ENCODE measurements at places on chromosomes 13 and 19.

DNA sequence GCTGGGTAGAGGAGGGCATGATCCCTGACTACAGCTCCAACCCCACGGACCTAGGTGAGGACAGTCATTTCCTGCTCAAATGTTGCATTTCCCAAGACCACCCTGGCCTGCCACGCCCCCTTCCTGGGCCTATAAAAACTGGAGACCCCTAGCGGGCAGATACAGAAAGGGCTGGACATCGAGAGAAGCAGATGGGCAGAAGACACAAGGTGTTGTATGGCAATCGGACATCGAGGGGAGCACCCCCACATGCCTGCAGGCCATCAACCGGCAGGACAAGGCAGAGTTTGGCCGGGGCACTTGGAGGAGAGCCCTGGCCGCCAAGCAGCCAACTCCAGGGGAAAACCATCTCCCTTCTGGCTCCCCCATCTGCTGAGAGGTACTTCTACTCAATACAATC lies 746.4 kb downstream of the PCDH9 start:
- DNase-seq = peak; percentile 40

- no peak for DNase-seq
These were observed 17.8 kb upstream of the LMO7 start for GRCh38 chr13:75618308-75618707.

- no peak for DNase-seq
These were observed 36.3 kb upstream of the PSG9 start for GRCh38 chr19:43305642-43306041.

GRCh38 chr13:95155504-95155903 lies 145.7 kb downstream of the ABCC4 start:
- DNase-seq = no peak

DNA sequence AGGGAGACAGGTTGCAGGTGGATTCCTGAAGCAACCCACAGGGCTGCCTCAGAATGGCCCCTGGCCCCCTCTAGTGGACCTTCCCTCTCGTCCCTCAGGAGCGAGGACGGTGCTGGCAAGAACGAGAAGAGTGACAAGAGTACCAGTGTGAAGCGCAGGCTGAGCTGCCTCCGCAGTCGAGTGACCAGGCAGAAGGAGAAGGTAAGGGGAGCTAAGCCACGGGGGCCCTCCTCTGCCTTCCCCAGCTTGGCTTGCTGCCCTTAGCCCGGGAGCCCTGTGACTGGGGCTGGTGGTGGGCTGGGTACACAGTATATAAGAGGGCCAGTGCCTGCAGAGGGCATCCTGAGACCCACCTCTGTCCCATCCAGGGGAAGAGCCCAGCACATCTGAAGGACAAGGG lies 34.0 kb downstream of the ARHGEF18 start:
- DNase-seq = no peak

- DNase-seq = no peak
These were observed 295.8 kb downstream of the COG6 start for GRCh38 chr13:39951301-39951700.

- no peak for DNase-seq
These were observed at the start of gene SPIB for GRCh38 chr19:50418176-50419021. Gene SPIB (plus strand): TSS chr19:50418938. CDS start chr19:50418963, 25 bp downstream.

GRCh38 chr19:12085074-12085818 lies 20.7 kb downstream of the ZNF844 start:
- DNase-seq = no peak

- no peak for DNase-seq
These were observed 17.1 kb downstream of the ZNRF4 start for GRCh38 chr19:5472286-5472685.

DNA sequence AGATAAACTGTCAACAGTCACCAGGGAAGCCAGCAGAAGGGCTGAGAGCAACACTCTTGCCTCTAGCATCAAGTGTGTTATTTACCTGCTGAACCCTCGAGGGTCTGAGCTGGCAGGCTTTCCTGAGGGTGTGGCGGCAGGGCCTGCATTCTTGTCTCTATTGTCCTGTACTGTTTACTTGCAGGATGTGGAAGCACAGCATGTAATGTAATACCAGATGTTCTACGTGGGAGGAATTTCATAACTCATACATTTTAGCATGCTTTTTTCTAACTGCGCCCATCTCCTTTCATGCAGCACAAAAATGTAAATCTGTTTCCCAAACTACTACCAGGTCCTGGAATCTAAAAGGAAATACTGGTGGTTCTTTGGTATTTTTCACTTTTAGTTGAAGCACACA lies 153.1 kb downstream of the RGCC start:
- peak; percentile 54 for DNase-seq

GRCh38 chr19:2282062-2282861 lies at the start of gene PEAK3:
Gene PEAK3 (minus strand): TSS chr19:2282175. CDS start chr19:2280931, 1,244 bp downstream.
- DNase-seq = peak; percentile 83

- DNase-seq = no peak
These were observed 417.6 kb upstream of the PCDH20 start for GRCh38 chr13:61833228-61833627.

- DNase-seq = no peak
These were observed 17.1 kb downstream of the PCCA start for GRCh38 chr13:100106005-100106404.

DNA sequence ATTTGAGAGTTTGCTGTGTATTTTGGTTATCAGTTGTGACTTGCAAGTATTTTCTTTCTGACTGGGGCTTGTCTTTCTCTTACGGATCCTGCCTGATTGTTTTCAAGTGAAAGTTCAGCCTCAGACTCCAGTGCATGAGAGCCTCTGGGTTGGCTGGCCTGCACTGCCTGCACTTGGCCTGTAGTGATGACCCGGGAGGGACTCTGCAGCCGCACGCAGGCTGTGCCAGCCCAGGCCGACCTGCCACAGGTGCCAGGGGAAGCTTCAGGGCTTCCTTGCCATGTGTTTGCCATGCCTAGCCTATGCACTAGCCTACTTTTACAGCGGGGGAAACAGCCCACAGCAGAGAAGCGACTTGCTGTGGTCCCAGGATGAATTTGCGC lies 77.0 kb downstream of the KDM4B start:
- no peak for DNase-seq

- DNase-seq = peak; percentile 98
These were observed 21.1 kb upstream of the OR10H1 start for GRCh38 chr19:15836330-15837220.

- DNase-seq = no peak
These were observed 11.3 kb upstream of the POU2F2 start for GRCh38 chr19:42143341-42144234.

DNA sequence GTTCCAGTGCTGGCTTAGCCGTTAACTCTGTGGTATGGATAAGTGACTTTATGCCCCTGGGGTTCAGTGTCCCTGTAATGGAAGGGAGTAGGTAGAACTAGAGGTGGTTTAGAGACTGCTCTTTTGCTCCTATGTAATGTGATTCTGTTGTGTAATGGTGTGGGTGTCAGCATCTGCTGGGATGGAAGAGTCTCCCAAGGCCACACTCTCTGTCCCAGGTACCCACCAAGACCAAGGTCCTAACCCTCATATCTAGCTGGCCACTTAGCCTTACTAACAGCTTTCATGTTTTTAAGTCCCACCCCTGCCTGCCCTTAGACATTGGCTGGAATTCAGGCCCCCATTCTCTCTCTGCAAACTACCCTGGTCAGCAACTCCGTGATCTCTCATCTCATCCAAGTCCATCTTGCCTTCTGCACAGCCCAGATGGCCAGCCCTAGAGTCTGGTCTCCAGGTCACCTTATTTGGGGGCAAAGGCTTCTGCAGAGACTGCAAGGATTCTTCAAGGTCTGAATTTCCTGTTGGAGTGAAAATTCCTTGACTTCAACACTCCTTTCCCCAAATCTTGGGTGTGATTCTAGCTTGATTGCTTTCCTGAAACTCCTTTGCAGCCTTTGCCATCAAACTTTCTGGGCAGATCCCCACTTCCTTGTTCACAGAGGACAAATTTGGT lies 48.4 kb downstream of the SERP2 start:
- no peak for DNase-seq

DNA sequence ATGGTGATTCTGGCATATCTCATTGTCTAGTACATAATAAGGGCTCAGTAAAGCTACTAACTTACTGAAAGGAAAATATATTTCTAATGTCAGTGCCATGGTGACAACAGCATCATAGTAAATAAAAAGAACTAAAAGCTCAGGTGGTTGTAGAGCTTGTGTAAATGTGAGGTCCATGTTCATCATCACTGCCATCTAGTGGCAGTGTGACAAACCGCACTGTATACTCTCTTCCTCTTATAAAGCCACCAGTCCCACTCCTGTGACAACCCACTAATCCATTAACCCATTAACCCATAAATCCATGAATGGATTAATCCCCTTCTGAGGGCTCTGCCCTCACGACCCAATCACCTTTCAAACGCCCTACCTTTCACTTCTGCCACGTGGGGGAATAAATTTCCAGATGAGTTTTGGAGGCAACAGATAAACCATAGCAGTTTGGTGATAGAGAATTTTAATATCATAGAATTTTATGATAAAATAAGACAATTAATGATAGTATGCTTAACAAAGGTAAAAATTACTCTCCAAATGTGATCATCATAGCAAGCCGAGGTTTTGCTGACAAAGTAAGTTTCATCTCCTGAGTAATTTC lies 160.4 kb upstream of the SGCG start:
- no peak for DNase-seq

DNA sequence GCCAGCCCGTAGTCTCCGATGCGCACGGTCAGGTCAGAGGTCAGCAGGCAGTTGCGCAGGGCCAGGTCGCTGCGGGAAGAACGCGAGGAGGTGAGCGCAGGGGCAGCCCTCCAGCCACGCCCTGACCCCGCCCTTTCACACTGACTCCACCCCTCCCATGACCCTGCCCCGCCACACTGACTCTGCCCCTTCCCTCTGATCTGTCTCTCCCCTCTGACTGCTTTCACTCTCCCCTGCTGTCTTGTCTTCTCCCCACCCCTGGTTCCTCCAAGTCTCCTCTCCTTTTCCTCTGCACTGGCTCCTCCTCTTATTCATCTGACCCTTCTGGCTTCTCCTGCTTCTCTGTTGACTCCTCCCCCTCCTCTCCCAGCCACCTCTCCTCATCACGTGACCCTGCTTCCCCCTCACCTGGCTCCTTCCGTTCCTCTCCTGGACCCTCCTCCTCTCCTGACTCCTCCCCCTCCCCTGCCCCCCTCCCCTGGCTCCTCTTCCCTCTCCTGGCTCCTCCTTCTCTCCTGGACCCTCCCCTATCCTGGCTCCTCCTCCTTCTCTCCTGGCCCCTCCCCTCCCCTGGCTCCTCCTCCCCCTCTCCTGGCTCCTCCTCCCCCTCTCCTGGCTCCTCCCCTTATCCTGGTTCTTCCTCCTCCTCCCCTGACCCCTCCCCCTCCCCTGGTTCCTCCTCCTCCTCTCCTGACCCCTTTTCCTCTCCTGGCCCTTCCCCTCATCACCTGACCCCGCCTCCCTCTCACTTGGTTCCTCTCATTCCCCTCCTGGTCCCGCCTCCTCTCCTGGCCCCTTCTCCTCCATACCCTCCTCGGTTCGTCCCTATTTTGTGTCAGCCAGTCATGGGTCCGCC lies 9.9 kb downstream of the LMTK3 start:
- DNase-seq = no peak

DNA sequence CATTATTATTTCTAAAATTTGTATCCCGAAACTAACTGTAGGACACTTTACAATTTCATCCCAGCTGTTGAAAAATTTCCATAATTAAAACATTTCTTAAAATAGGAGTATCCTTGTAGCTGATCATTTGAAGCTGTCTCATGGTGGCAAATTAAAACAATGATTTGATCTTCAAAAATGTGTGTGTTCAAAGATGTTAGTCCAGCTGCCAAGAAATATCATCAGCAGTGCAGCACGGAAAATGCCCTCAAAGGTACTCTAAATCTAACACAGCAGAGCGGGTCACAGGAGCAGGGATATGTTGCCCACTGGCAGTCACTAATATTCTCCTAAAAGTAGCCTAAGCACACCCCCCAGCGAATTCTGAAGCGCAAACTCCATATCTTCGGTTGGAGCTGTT lies 31.0 kb downstream of the KLF12 start:
- no peak for DNase-seq

DNA sequence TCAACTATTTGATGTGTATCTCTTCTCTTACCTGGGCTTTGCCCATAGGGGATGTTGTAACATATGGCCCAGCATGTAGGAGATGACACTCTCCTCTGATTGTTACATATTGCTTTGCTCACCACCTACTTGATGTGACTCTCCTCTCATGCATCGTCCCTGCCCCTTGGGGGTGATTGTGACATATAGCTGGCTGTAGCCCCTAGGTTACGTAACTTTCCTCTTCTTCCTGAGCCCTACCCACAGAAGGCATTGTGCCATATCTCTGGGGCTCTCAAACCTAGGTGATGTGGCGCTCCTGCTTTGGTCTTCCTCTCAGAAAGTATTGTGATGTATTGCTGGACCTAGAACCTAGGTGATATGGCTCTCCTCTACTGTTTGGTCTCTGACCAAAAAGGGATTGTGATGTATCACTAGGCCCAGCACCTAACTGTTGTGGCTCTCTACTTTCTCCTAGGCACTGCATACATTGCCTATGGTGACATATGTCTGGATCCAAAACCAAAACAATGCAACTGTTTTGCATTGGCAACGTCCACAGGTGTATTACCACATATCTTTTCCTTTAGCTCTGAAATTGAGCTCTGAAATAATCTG lies 71.9 kb upstream of the ZNF724 start:
- DNase-seq = no peak

GRCh38 chr19:10295305-10295846 lies 5.6 kb downstream of the ICAM5 start:
- DNase-seq = no peak

GRCh38 chr19:34838248-34838647 lies 65.2 kb upstream of the ZNF599 start:
- DNase-seq = no peak

DNA sequence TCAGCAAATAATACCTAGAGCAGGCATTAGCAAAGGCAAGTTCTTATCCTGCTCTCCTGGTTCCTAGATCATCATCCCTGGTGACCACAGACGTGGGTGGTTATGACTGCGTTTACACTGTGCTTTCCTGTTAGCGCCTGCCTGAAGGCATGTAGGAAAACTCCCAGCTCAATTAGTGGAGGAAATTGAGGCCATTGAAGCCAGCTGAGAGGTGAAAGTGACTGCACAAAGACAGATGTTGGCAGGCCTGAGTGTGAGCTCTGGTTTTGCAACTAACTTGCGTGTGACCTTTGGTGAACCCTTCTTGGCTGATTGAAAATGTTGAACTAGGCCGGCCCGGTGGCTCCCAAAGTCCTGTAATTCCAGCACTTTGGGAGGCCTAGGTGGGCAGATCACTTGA lies 17.5 kb upstream of the NWD1 start:
- no peak for DNase-seq

Measured in heart left ventricle (tissue), 16 donors.